ENCODE measurements at places on chromosomes 2 and 18.

DNA sequence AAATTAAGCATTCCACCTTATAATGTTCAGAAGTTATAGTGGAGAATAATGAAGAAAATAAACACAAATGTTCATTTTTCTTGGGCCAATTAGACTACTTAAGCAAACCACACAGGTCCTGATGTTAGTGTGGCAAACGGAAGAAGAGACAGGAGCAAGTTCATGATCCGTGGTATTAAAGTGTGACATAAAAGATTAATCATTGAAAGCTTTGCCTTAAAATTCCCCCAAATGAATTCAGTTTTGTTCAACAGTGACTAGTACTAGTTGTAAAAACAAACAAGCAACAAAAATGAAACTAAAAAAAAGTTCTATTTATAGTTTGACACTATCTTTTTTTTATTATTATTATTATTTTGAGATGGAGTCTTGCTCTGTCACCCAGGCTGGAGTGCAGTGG is 73.7 kb downstream of the RFTN2 start:
- no peak for DNase-seq

GRCh38 chr2:97953853-97954252 is 41.9 kb downstream of the TMEM131 start:
- DNase-seq = no peak

GRCh38 chr2:19504400-19505198 is 146.2 kb upstream of the OSR1 start:
- DNase-seq = no peak

- no peak for DNase-seq
Measured at GRCh38 chr2:95386031-95386430, 16.5 kb upstream of the FAHD2A start.

GRCh38 chr18:65762556-65762955 is 11.7 kb downstream of the CDH7 start:
- no peak for DNase-seq

DNA sequence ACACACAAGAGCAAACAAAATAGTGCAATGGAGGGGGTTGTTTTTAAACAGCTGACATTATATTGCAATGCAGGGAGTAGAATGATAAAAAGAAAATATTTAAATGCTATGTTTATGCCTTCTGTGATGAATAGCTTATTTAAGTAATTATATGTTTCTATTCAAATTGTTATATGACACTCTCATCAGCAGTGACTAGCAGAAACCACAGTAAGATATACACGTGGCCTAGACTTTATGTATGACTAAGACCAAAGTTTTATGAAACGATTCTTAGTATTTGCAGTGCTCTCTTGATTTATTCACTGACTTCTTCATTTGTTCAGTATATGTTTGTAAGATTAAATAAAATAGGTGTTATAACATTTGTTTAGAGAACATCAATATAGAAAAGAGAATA is 26.1 kb upstream of the C1D start:
- DNase-seq = no peak

DNA sequence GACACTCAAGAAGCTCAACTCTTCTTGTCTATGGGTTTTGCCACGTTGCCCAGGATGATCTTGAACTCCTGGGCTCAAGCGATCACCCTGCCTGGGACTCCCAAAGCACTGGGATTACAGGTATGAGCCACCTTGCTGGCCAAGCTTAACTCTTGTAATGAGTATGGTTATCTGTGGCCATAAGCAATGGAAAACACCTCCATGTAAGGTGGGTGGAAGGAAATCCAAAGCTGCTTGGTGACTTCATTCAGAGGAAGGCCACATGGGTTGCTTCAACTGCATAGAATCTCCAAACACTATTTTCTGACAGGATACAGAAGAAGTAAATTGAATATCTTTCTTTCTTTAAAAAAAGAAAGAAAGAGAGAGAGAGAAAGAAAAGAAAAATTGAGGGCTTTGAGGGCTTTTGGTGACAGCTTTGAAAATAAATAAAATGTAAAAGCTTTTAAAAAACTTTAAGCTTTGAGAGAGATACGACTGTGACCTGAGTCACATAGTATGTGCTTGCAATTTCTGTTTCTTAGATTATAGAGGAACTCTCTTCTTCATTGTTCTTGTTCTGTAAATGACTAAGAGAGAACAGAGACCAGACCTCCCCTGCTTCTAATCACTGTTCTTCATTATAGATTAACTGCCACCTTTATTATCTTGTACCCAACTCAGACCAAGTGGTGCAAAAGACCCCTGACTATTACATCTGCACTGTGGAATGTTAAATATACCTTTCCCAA is 123.1 kb upstream of the NDUFV2 start:
- no peak for DNase-seq

- DNase-seq = no peak
Measured at GRCh38 chr2:26945991-26946750, 24.3 kb upstream of the MAPRE3 start.

DNA sequence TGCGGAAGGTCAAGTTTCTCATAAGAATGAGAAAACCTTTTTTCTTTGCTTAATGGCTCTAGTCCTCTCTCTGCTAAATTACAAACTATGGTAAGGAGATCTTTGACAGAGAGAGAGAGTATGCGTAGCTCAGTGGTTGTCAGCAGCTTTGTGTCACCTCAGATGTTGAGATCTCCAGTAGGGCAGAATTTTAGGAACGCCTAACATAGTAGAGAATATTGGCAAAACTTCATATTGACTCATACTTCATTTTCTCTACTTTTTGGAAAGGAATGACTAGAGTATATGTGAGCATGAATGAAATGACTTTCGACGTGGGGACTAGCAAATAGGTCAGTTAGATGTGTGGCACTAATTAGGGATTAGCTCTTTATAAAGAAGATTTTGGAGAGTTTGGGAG is 64.0 kb downstream of the WDR7 start:
- no peak for DNase-seq

- no peak for DNase-seq
Measured at GRCh38 chr2:167843657-167844056, 403.7 kb downstream of the STK39 start.

DNA sequence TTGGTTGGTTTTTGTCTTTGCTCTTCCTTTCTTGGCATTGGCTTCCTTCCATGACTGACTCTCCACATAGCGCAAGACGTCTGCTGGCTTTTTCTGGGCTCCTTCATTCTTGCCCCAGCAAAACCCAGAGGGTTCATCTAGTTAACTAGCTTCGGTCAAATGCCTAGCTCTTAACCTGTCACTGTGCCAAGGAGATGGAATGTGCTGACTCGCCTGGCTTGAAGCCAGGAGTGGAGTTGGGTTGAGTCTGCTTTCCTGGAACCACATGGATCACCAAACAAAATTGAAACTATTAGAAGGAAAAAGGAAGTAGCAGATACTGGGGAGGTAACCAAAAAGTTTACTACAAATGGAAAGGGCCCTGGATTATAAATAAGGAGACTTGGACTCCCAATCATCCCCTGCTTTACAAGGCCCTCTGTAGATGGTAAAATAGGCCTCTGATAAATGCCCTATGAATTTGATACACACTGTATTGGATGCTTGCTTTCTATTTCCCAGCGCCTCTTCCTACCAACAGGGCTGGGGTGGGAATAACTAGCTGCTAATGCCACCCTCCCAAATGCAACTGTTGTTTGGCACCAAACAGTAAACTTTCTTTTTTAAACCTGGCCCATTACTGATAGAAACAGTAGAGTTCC is 11.3 kb downstream of the MALT1 start:
- DNase-seq = peak; percentile 6

- no peak for DNase-seq
Measured at GRCh38 chr18:46859855-46860254, 57.5 kb downstream of the PIAS2 start.

GRCh38 chr2:113060796-113061195 is 1.8 kb downstream of the IL36RN start:
- no peak for DNase-seq

DNA sequence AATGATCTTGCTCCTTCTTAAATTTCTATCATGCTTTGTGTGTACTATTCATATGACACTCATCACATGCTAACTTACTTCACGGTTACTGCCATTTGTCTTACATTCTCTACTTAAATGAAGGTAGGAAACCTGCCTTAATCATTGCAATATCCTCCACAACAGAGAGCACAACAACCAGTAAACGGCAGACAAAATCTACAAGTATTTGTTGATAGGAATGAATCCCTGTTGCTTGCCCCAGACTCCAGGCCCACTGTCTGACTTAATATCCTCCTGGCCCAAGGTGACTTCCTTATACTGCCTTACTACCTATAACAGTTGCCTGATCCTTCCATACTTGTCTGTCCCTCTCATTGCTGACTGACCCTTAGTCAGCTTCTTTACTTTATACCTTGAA is 3.5 kb downstream of the PPP3R1 start:
- no peak for DNase-seq

- no peak for DNase-seq
Measured at GRCh38 chr2:172256886-172257285, 154.2 kb upstream of the DLX2 start.

- DNase-seq = no peak
Measured at GRCh38 chr2:136209561-136210454, 91.9 kb upstream of the CXCR4 start.

- DNase-seq = no peak
Measured at GRCh38 chr2:223870840-223871611, 33.6 kb upstream of the AP1S3 start.

GRCh38 chr2:10638093-10638492 is 51.7 kb downstream of the NOL10 start:
- DNase-seq = no peak

DNA sequence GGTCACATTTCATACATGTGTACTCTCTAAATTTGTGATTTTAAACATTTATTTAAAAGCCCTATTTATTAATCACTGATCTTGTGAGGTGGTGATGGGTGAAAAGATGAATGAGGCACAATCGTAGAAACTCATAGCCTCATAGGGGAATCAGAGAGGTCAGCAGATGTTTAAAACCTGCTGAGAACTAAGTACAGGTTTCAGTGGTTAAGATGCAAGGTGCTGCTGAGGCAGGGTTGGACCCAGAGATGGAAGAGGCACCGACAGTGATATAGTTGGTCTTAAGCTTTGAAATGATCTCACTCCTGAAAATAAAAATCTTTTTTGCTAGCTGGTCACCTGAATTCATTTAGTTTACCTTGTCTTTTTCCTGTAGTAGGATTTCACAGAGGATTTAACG is 49.6 kb downstream of the LINC00305 start:
- no peak for DNase-seq

GRCh38 chr18:67276638-67277037 is 239.9 kb downstream of the DSEL start:
- DNase-seq = no peak

DNA sequence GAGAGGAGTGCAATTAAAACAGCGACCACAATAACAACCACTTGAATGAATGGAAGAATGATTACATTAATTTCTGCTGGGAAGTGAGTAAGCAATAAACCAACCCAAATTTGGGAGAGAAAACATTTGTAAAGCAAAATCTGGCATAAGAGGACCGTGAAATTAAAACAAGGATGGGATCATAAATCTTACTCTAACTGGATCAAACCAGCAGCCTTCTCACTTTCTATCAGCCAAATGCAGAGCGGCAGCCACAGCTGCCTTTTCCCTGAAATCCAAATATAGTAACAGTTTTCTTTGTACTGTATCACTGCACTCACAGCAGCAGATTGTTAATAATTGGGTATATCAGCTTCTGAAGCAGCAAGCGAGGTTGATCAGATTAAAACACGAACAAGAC is 245.2 kb upstream of the REG3G start:
- no peak for DNase-seq

GRCh38 chr2:16002575-16002974 is 62.2 kb downstream of the MYCN start:
- DNase-seq = no peak

- DNase-seq = no peak
Measured at GRCh38 chr2:239436669-239437335, 36.0 kb upstream of the HDAC4 start.

- DNase-seq = no peak
Measured at GRCh38 chr2:176139661-176140512, 10.4 kb downstream of the HOXD8 start.
